Occipital lobe (tissue), 3 donors: ENCODE measurements at places on chromosomes 13 and 19.

DNA sequence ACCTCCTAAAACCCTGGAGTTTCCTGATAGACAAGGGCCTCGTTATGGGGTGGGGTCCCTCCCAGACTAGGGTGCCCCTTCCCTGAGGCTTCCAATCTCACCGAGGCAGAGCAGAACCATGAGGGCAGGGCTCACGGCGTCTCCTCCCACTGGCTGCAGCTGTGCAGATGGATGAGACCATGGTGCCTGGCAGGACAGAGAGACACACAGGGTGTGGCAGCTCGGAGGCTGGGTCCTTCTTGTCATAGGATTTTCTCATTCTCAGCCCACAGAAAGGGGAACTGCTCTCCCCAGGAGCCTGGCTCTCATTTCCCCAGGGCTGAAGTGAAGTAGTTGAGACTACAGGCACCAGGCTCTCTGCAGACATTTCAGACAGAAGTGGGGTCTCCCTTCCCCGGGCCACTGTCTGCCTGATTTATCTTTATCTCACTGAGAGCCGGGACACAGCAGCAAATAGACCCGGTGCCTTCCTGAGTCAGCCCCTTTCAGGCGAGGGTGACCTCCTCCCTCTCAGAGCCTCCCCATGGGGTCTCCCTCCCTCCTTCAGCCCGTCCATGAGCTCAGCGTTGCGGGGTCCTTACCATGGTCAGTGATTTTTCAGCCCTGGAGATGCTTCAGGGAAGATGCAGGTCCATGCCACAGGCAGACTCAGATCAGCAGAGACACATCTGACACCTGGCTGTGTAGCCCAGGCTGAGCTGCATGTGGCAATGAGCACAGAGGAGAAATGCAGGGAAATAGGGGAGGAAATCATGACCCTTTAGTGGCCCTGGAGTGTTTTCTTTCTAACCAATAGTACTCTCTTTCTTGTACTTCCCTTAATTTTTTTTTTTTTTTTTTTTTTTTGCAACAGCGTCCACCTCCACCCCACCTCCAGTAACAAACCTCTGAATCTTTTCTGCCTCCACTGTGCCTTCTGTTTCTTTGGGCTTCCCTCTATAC is at the start of gene LILRA5:
Gene LILRA5 (minus strand): TSS at position 731 of the 942 bp plus-strand sequence. CDS start 147 bp downstream, at position 584.
- DNase-seq = no peak

GRCh38 chr19:412356-413355 is 3.7 kb upstream of the C2CD4C start:
- no peak for DNase-seq

DNA sequence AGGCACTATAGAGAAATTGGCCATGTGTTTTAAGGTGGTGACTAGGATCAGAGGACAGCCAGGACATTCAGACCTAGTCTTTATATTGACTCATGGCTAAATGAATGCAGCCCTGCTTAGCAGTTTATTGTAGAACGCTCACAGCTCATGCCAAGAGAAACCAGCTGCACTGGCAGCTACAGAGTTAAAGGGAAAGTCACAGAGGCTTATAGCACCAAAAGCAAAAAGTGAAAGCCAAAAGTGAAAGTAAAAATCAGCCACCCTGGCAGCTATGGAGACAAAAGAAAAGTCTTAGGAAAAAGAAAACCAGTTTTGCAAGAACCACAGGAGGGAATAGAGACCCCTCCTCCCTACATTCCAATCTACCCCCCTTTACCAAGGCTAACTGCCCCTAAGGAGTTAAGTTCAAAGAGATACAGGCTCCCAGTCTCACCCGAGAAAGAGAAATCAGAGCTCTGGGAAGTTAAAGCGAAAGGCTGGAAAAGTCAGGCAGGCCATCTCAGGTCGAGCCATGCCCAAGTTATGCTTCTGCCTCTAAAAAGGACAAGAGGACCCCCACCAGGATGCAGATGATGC is 99.0 kb downstream of the ZNF429 start:
- DNase-seq = no peak

- DNase-seq = no peak
Measured at GRCh38 chr19:52492201-52492993, 35.1 kb upstream of the ZNF808 start.

GRCh38 chr19:7509625-7510024 is 6.3 kb upstream of the ZNF358 start:
- DNase-seq = no peak

DNA sequence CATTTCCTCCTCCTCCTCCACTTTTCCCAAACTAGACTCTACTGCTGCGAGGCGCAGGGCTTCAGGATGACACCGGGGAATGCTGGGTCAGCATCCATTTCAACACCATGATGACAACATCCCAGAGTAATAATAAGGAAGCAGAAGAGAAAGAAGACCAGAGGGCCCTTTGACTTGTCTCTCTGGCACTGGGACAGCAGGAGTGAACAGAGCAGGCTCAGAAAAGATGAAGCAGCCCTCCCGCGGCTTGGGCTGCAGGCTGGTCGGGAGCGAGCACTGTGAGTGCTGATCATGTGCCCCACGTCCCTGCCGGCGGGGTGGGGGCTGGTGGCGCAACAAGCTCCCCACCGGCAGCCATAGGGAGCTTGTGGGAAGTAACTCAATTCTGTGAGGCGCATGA is 30.5 kb downstream of the RANBP3 start:
- DNase-seq = peak; percentile 64

DNA sequence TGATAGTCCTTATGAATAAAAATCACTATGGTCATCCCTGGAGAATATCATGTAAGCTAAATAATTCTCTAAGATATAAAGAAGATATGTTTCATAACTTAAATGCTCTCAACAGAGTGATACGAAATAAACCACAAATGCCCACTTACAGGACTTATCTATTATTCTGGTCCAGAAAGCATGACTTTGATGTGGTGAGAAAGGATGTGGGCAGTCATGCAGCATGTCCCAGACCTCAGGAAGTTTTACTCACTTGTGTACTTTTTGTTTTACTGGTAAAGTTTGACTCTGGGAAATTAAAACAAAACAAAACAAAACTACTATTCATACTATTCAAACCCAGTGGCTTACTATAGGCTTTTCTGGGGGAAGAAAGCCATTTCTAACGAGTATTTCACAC is 483.2 kb upstream of the SLITRK6 start:
- DNase-seq = no peak

- no peak for DNase-seq
Measured at GRCh38 chr19:17718550-17718946, 732 bp upstream of the MAP1S start.

DNA sequence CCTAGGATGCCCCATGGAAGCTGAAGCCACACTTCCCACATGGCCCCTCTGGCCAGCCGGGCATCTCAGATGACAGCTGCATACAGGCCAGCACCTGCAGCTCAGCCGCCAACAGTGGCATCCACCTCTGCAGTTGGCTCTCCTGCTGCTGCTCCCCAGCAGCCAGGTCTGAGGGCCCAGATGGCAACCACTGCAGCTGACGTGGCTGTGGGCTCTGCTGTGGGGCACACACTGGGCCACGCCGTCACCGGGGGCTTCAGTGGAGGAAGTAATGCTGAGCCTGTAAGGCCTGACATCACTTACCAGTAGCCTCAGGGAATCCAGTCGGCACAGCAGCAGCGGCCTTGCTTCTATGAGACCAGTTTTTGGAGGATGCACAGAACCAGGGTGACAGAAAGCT is 45.3 kb upstream of the LSM14A start:
- DNase-seq = no peak

- DNase-seq = no peak
Measured at GRCh38 chr13:43072394-43072793, 49.0 kb downstream of the DNAJC15 start.

DNA sequence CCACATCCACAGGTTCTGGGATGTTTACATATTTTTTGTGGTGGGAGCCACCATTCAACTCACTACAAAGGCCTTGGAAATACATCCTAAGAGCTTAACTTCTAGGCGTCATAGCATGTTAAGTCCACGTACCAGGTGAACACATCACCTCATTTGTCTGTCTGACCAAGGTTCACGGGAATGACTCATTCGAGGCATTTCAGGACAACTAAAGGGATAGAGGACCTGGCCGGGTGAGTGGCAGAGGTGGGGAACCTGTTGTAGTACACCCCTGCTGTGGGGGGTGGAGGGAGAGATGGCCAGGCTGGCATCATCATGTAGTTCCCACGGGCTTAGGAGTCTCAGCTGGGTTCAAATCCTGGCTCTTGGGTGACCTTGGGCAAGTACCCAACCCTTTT is 51.5 kb downstream of the BICRA start:
- no peak for DNase-seq

DNA sequence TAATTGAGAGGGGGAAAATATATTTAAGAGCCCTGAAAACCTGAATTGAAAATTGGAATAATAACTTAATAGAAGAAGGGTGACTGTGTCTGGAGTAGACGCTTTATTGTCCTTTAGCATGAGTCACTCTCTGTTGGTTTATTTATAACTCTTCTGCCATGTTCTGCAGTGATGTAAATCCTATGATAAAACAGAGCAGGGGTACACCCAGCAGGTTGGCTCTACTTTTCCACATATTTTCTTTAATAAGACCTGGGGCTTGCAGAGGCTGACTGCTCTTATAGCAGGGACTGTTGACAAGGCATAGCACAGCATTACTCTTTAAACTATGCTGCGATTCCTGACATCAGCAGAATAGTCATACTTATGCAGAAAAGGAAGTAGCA is 389.9 kb upstream of the PCDH9 start:
- no peak for DNase-seq

- DNase-seq = no peak
Measured at GRCh38 chr13:30796132-30796572, 60.8 kb downstream of the ALOX5AP start.

DNA sequence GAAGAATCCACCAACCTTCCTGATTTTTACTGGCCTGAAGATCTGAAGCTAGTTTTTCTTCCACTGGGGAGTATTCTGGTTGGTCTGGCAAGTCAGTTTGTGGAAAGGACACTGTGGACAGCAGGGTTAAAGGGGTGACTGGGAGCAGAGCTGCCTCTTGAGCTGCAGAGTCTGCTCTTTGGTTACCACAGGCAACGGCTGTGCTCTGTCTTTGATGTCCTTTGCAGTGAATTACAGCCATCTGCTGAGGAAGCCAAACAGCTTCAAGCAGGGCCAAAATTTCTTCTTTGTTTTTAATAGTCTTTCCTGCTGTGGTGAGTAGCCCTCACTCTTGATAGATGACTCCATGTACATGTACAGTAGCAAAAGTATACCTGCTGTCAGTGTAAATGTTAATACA is 75.7 kb downstream of the ZNF100 start:
- no peak for DNase-seq

DNA sequence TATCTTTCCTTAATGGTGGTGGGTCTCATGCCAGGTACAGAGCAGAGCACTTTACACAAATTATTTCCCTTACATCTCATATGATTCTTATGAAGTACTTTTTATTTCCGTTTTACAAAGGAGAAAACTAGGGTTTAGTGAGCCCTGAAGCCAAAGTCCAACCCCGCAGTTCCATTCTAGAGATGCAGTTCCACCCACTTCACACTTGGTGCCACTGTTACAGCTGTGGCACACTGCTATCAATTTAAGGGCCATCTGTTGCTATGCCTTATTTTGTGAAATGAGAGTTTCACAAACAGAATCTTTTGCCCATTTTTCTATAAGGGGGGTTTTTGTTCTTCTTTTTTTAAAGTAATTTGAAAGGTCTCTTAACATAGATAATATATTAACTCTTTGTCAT is 12.9 kb downstream of the MIPEP start:
- DNase-seq = no peak

- DNase-seq = peak; percentile 82
Measured at GRCh38 chr19:35868172-35868822, at the start of gene APLP1. Gene APLP1, plus strand, starts transcription at chr19:35868574. Its CDS starts 63 bp downstream, at chr19:35868637.

GRCh38 chr19:32018014-32018413 is 327.4 kb upstream of the ZNF507 start:
- DNase-seq = no peak

DNA sequence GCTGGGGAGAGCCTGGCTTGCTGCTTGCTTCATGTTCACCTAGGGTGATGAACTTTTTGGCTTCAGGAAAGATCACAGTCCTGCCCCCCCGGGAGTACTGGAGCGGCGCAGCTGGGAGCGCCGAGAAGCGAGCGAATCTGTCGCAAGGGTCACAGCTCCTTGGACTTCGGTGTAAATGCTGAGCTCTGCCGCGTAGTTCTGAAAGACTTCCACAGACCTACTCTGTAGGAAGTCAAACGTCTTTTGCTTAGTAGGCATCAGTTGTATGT is 2.7 kb downstream of the ING1 start:
- DNase-seq = no peak

- DNase-seq = no peak
Measured at GRCh38 chr19:29753934-29754305, 38.9 kb upstream of the C19orf12 start.

DNA sequence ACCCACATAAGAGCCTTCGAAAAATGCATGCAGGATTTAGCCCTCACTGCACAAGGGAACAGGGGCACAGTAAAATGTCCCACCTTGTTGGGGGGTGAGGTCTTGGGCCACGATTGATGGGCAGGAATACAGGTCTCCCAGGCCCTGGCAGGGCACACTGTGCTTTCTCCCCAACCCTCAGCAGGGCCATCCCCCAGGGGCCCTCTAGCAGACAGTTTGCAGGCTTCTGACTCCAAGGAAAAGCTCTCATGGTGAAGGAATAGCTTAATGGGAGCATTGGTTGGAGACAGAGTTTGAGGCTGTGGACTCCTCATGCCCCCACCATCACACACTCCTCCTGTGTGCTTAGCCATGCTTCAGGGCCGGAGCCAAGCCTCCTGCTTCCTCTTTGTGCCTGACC is 484.6 kb downstream of the ZNF536 start:
- DNase-seq = no peak

DNA sequence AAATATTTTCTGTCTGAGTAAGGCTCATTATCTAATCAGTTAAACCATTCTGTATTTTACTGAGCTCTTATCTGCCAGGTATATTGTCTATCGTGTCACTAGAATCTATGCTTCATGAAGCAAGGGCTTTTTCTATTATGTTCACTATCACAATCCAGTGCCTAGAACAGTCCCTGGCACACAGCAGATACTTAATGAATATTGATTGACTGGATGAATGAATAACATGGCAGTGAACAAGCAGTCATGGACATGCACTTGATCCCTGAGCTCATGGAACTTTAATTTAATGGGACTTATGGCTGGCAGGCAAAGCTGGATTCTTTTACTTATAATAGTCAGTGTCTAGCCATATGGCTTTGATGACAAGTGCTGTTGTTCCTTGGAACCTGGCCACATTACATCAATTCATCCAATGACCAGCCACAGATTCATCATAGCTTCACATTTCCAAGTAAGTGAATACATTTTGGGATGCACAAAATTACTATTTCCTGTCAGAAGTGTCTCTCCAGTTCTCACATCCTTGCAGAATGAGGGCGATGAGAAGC is 214.8 kb downstream of the COG6 start:
- no peak for DNase-seq
